GM12878 (cell line): ENCODE measurements at places on chromosomes 7 and 10. TPM values are rescaled to one million over a fixed set of nuclear protein-coding genes. Genes with fewer than 3 reads are reported as not detected.
A peak's percentile ranks its signal among the peaks of the same experiment; 100 is the strongest.

DNA sequence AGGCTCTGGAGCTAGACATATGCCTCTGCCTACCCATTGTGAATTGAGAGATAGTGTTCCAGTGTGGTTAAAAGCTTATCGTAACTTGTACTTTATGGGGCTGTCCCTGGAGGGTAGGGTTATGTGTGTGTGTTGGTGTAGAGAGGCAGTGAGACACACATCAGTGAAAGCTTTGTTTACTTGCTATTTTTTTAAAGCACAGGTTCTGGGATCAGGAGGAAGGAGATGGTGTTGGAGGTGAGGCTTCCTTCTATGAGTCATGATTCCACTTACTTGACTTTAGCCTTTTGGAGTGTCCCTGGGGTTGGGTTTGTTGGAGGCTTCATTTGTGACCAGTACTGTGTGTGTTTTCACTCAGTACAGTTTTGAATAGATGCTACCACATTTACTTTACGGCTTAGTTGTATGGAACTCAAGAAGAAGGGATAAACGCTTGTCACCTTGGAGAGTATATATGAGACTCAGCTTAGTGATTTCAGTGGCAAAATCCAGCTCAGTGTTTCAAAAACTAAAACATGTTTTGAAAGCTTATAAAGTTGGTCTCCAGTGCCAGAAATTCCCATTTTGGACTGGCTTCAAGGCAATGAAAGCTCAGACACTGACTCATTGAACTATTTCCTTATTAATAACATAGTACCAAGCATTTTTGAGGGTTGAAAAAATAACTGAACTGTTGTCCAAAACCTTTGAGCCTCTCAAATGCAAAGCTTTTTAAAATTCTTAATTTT, 106.2 kb downstream of the PLXDC2 start:
- DNase-seq, result no peak

GRCh38 chr10:70828923-70829322, 13.2 kb downstream of the SGPL1 start:
- DNase-seq, result no peak

GRCh38 chr7:100607111-100607510, 4.9 kb downstream of the PCOLCE start:
- DNase-seq, result no peak

DNA sequence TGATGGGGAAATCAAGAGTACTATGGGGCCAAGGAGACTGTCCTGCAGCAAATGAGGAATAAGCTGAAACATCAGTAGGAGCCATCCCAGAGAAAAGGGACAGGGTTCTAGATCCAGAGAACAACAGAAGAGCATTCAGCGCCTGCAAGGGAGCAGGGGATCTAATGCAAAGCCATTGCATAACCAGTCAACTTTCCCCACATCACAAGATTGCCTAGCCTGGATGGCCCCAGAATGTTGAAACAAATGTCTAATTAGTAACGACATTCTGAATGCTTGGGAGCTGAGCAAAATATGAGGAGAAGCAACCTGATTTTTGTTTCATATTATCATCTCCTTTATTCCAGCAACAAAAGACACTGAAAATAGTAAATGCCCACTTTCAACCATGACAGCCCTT, 2.7 kb upstream of the MPP7 start:
- DNase-seq, result no peak

DNA sequence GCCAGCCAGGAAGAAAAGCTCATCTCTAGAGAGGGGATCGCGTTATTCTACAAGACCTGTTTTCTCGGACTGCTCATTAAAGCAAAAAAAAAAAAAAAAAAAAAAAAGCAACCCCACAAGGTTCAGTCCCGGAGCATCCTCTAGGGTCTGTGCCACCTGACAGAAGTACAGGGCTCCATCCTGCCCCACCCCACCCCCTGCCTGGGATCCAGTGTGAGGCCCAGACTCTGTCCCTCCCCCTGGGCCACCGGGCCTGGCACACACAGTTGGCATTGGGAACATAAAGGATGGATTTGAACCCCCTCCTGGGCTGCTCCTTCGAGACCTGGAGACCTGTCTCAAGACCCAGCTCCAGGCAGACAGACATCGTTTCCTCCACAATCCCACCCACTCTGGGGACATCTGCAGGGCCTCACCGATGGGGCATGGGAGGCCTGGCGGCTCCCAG, 688 bp downstream of the ORAI2 start:
- DNase-seq, result no peak

GRCh38 chr7:22671177-22671879, 55.7 kb upstream of the IL6 start:
- DNase-seq, result no peak

GRCh38 chr7:129356176-129356575, 78.1 kb upstream of the STRIP2 start:
- DNase-seq, result no peak

Gene SYNPO2L
- polyA plus RNA-seq, result 1.2 and 1.3 TPM in 2 replicates

GRCh38 chr7:111841596-111842205, 279.4 kb upstream of the IMMP2L start:
- DNase-seq, result no peak

DNA sequence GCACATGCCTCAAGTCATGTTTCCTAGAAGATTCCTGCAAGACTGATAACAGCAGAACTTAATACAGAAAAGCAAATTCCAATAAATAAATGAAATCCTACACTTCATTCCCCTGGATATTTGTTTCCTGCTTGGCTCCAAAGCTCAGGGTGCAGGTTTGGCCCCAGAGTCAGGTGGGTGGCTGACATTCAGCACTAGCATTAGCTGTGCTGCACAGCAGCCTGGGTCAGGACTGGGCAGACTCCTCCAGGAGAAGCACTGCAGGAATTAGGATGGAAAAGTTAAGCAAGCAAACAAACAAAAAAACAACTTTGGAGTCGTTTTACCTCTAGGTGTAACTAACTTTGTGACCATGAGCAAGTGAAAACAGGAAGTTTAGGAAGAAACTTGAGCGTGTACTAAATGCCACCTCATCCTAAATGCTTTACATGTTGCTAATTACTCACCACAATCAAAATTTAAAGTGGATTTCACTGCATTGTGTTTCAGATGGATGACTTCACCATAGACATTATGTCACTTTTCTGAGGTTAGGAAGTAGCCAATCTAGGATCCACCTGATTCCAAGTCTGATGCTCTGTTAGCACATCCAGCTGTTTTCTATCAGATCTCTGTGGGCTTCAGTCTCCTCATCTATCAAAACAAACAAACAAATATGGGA, 239.4 kb downstream of the C7orf25 start:
- no peak for DNase-seq

Gene PLAU
- 16.9 and 17.5 TPM in 2 replicates for polyA plus RNA-seq

DNA sequence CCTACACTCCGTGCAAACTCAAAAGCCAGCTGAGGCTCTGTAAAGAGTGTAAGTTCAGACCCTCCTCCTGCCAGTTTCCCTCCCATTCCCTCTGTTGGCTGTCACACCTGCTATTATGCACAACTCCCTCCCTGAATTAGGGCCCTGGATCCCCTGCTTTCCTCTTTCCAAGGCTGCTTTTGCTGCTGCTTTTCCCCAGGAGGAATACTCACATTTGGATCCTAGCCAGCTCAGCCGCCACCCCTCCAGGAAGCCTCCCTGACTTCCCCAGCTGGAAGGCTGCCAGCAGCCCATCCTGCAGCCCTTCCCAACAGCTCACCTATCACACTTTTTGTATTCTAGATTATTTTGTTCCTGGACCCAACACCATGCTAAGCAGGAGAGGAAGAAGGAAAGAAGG, 40.9 kb upstream of the WDR11 start:
- DNase-seq, result no peak

DNA sequence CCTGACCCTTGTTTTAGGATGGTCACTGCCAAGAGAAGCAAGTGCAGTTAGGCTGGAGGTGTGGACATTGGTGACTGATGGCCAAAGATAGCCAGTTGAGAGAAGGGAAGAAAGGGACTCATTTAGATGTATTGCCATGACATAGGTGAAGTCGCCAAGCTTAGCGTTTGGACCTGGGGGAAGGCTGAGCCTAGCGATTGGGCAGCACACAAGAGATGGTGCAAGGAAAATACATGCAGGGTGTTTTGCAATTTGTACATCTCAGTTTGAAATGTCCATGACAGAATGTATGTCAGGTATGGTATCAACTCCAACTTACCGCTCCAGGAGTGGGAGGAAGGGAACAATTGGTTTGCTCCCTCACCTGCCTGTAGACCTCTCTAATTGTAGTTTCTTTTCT, 134.3 kb downstream of the MAPK8 start:
- DNase-seq, result no peak

Gene UCN3
- polyA plus RNA-seq, result not detected in 2 replicates

- no peak for DNase-seq
Observed at GRCh38 chr7:6578114-6579084, 1.1 kb downstream of the ZDHHC4 start.

Gene SPDYE16
- polyA plus RNA-seq, result 0.62 and 0.67 TPM in 2 replicates

DNA sequence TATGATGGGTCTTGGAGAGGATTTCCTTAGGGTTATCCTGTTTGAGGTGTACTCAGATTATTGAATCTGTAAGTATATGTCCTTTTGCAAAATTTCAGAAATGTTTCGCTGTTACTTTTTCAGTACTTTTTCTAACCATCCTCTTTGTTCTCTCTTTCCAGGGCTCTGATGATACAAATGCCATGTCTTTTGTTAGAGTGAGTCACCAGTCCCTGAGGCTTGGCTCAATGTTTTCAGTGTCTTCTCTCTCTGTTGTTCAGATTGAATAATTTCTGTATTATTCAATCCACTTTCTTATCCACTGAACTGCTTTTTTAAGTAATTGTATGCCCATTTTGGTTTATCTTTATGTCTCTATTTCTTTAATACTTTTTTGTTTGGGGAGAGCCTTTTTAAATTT, 449.4 kb downstream of the TNS3 start:
- DNase-seq, result no peak

GRCh38 chr7:69919426-69920111, 321.3 kb downstream of the AUTS2 start:
- DNase-seq, result no peak

Gene RNLS
- 6.6 and 7.4 TPM in 2 replicates for polyA plus RNA-seq

- no peak for DNase-seq
Observed at GRCh38 chr7:117375380-117375779, 51.9 kb downstream of the ASZ1 start.

- DNase-seq, result no peak
Observed at GRCh38 chr10:76779796-76780301, 857.8 kb downstream of the KCNMA1 start.

- DNase-seq, result no peak
Observed at GRCh38 chr10:48880016-48880705, 59.5 kb downstream of the LRRC18 start.

Gene IKZF1
- polyA plus RNA-seq, result 73.4 and 82.5 TPM in 2 replicates

DNA sequence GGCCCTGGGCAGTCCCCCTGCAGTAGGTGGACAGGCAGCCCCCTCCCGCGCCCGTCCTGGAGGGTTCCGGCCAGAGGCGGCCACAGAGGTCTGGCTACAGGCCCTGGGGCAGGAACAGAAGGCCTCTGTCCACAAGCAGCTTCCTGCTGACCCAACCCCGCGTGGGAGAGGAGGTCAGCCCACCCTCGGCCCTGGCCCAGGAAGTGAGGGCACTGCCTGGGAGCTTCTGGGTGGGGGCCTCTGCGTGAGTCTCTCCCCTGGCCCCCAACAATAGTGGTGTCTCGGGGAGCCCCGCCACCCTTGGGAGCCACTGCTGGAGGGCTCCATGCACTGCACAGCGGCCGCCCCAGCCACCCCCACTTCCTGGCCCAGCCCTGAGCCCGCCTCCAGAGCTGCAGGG, 4.7 kb downstream of the MICALL2 start:
- DNase-seq, result no peak

Gene TECPR1
- polyA plus RNA-seq, result 6.0 and 7.4 TPM in 2 replicates

DNA sequence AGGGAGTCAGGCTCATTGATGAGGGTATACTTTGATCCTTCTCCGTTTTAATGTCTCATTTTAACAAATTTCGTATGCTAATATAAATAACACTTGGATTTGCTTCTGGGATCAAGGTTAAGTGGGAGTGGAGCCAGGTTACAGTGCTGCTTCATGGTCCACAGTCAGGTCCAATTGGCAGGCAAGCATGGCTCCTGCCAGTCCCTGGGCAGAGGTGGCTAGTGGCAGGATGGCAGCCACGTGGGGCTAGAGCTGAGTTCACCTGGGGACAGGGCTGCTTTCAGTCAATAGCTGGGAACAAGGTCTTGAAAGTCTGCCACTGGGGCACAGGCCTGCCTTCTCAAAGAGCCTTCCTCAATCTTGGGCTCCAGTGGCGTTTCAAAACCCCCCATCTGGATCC, 16.0 kb upstream of the VWA2 start:
- DNase-seq, result no peak

Gene CREB5
- 47.8 and 50.6 TPM in 2 replicates for polyA plus RNA-seq

DNA sequence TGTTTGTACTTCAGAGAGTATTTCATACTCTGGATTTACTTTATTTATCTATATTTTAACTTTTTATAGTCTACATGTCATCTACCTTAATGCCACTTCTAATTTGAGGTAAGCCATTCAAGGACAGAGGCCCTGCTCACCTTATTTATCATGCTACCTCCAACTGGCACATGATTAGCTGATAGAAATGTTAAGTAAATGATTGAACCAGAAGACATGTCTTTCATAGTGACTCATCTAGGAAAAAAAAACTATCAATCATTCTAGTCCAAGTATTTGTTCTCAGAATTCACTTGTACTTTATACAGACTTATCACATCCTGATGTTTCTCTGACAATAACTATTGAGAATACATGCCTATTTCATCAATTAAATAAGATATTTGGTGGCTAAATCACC, 856.3 kb downstream of the XPNPEP1 start:
- DNase-seq, result no peak

DNA sequence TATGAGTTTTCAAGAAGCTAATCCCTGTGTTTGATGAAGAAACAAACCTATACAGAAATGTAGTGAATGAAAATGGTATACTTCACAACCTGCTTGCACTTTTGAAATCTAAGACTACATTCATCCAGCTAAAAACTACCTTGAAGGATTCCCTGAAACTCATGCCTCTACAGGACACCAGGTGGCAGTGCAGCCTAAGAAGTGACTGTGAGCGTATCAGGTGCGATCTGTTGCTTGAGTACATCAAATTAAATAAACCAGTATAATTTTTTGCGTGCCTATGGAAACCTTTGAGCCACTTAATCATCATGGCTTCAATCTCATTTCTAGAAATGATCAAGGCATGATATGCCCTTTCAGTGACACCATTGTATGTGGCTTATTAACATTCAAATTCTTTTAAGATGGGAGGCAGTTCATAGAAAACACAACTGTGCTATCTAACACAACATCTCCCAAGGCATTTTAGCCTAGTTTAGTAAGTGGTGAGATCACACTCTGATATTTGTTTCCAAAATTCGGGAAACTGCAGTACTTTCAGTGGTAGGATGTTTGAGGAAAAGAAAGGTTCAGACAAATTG, 57.4 kb downstream of the PPP1R17 start:
- DNase-seq, result peak; percentile 33

- DNase-seq, result no peak
Observed at GRCh38 chr7:18216270-18216669, 188.6 kb upstream of the PRPS1L1 start.

- DNase-seq, result no peak
Observed at GRCh38 chr10:86225103-86225782, 141.4 kb downstream of the GRID1 start.

- DNase-seq, result no peak
Observed at GRCh38 chr7:33487998-33488682, 358.8 kb downstream of the BBS9 start.

Gene MLXIPL
- not detected in 2 replicates for polyA plus RNA-seq

- DNase-seq, result no peak
Observed at GRCh38 chr7:130998993-130999602, 265.1 kb upstream of the KLF14 start.
